Right atrium auricular region (tissue), 2 donors: ENCODE measurements at places on chromosomes 3 and 15.
A peak's percentile ranks its signal among the peaks of the same experiment; 100 is the strongest.

- DNase-seq, result no peak
Measured at GRCh38 chr3:167115331-167115934, 264.7 kb downstream of the ZBBX start.

DNA sequence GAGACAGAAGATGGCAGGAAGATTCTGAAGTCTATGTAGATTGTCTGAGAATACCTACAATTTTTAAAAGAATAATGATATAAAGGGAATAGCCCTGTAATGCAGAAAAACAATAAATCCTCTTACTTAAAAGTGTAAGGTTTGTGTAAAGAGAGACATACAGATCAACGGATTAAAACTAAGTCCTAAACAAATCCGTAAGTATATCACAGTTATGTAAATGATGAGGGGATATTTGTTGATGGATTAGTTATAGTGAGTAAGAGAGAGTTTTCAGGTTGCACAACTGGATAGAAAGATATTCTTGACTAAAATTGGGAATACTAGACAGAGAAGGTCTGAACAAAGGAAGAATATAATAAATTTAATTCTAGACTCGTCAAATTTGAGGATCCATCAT is 179.6 kb downstream of the TBC1D5 start:
- DNase-seq, result no peak

DNA sequence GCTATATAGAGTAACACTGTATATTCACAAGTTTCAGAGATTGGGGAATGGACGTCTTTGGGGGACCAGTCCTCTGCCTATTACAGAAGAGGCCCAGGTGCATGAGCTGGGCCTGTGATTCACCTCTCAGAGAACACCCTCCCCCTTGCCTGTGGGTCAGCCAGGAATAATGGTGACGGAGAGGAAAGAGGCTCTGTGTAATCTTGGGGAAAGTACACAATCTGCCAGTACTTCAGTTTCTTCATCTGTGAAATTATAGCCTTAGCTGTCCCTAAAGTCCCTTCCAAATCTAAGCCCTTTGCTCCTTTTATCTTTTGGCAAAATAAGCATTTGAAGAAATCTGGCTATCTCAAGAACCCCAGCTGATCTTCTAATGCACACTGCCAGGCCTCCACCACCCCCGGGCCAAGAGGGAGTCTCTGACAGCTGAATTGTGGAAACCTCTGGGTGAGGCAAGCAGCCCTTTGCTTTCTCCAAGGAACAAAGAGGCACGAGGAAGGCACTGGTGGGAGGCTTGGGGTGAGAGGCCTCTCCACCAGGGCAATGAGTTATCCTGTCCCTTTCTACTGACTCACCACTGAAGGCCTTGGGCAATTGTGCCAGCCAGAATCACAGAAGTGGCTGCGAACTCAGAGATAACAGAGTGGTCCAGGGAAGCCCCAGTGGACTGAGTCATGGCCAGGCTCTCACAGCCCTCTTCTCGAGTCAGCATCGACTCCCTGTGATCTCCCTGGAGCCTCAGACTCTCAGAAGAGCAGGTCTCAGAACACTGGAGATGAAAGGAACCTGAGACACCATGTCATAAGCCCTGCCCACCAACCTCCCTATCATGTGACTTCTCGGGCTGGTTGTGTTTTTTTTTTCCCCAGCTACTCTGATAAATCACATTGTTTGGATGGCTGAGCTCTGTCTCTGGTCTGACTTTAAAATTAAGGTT is 31.8 kb downstream of the CCNL1 start:
- peak; percentile 90 for DNase-seq

GRCh38 chr3:129837065-129837642 is 56.4 kb downstream of the TMCC1 start:
- no peak for DNase-seq

GRCh38 chr3:171458864-171459136 is 1.4 kb downstream of the TNIK start:
- no peak for DNase-seq

- DNase-seq, result no peak
Measured at GRCh38 chr3:63130625-63131024, 147.5 kb upstream of the SYNPR start.

DNA sequence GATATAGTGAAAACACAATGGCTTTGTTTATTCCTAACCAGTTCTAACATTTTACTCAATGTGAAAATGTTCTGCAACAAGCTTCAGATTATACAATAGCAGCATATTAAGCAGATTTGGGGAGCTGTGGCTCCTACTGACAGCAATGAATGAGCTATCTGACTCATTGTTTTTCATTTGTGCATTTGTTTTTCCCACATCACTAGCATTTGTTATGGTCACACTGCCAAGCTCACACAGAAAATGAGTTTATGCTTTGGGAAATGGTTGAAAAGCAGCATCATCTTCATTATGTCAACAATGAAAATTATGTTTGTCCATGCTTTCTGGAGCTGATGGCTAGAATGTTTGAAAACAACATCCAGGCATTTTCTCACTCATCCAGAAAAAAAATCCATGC is 53.5 kb downstream of the ZPLD1 start:
- no peak for DNase-seq

GRCh38 chr3:45583021-45583851 is 11.3 kb upstream of the LIMD1 start:
- no peak for DNase-seq

- DNase-seq, result no peak
Measured at GRCh38 chr3:158710601-158711000, 21.7 kb downstream of the RARRES1 start.

DNA sequence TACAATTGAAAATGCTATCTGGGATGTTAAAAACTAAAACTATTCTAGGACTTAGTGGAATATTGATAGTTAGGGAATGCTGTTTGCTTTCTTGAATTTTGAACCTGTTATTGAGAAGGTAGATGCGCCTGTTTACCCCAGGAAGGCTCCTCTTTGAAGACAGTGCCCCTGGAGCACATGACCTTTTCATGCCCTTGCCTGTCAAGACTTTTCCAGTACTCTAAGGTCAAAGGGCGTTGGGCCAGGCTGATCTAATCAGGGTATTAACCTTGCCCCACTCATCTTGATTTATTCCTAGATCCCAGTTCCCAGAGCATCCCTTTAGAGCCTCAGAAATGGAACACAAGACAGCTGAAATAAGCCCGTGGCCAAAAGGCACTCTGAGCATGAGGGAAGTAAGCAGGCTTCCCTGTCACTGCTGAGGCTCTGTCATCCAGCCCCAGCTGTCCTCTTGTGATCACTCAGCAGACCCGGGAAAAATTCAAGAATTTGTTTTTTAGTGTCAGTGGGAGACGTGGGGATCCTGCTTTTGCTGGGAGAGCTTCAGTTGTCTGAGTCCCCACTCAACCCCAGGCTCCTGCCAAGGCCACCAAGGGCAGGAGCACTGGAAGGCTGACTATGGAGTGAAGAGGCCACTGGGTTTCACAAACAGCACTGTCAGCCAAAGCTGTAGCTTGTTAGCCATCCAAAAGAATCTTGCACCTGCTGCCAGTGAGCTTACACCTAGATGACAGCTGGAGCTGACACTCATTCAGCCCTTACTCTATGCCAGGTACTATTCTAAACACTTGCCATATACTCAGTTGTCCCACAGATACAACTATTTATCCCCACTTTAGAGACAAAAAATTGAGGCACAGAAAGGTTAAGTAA is 169.0 kb downstream of the PGPEP1L start:
- DNase-seq, result no peak
